ENCODE measurements at places on chromosomes 6 and 20.

DNA sequence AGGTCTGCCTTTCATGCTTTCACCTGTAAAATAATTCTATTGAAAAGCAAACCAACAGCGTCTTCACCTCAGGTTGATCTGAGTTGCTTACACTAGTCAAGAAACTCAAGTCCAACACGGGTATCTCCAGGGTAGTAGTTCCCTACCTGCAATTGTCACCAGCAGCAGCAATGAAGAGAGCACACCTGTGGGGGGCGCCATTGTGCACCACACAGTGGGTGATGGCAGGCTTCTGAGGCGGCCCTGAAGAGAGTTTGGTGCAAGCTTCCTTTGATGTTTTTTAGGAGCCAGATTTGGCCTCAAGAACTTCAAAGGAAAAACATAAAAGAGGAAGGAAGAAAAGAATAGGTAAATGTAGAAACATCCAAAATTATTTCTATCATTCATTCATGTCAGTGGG is 45.1 kb downstream of the KIAA0319 start:
- no peak for DNase-seq

DNA sequence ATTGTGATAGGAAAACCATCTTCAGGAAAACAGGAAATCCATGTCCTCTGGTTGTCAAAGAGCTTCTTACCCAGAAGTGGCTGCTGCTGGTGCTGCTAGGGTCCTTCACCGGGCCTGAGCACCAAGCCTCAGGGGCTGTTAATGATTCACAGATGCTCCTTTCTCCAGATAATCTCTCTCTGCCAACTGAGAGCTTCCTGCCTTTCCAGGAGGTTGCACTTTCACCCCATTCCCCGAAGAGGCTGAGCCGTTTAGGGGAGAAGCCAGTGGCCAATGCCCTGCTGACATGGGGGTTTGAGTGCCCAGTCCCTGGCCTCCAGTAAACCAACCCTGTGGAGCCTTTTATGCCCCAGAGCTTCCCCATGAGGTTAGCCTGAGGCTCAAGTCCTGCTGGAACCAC is 122.4 kb downstream of the CBLN4 start:
- no peak for DNase-seq

- no peak for DNase-seq
Observed at GRCh38 chr6:157867981-157868380, 44.9 kb downstream of the SNX9 start.

GRCh38 chr6:82786248-82786647 is 279.4 kb downstream of the UBE3D start:
- DNase-seq, result no peak

DNA sequence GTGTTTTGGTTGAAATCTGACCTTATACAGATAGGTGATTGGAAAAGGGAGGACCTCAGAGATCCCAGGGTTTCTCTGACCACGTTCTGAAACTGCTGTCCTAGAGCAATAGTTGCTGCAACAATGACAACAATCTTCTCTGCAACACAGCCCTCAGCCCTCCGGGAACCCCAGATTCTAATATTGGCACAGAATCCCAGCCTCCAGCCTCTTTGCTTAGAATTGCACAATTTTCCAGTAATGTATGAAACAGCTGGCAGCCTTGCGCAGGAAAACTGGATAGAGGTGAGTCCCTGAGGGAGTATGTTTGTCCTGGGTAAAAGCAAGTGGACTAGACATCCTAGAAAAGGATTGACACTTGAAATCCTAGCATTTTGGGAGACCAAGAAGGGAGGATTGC is 30.4 kb upstream of the PNRC1 start:
- no peak for DNase-seq

GRCh38 chr20:59726281-59726595 is 121.9 kb downstream of the PHACTR3 start:
- no peak for DNase-seq

- DNase-seq, result no peak
Observed at GRCh38 chr6:34529665-34530327, 26.3 kb downstream of the SPDEF start.

DNA sequence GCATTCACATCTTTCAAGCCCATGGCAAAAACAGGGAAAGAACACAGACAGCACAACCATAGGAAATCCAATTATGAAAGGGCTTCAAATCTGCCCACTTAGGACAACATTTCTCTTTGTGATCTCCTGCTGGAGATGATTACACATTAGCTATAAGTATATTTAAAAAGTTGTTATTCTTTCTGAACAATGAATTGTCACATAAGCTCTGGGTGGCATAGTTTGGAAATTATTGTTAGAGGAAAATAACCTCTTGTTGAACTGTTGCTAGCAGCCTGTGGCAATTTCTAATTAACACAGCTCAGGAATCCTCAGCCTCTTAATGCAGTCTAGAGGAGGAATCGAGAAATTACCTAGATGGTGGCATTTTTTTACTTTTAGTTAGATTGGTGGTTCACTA is 54.9 kb downstream of the BCAS1 start:
- DNase-seq, result no peak

DNA sequence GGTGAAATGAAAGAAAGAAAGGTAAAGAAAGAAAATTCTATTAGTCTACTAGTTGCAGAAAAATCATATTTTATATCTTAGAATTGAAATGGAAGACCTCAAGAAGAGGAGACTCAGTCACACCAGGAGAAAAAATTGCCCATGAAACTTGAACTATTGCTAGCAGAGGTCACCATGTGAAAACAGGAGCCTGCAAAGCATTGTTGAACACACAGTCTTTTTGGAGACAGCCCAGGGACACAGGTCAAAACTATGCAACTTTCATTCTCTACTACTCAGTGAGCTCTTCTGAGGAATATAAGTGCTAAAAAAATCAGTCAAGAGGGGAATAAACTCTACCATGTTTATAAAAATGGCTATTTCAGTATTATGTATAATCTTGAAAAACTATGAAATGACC is 89.8 kb upstream of the TENT5A start:
- peak; percentile 40 for DNase-seq

DNA sequence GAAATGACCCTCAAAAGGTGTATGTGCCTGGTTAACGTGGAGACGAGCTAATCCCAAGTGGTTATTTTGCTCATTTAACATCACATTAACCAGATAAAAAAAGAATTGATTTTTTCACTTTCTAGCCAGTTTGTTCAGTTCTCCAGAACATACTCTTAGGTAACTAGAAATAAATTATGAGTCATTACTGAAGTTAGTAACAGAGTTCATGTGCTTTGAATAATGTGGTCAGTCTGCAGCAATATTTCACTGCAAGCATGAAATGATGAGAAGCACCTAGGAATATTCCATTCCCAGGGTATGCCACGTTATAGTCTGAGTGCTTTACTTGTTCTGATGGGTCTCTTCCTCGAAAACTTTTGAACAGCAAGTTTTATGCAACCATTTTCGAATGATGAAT is 138.3 kb upstream of the INSM1 start:
- no peak for DNase-seq

GRCh38 chr6:13428583-13429405 is 58.6 kb downstream of the GFOD1 start:
- no peak for DNase-seq

All from astrocyte of the spinal cord (primary cell).